ENCODE measurements at places on chromosomes 2 and 18. TPM values are rescaled to one million over a fixed set of nuclear protein-coding genes. Genes with fewer than 3 reads are reported as not detected.

Gene DNAH7
- polyA plus RNA-seq = 0.40 TPM

Gene HRH4
- polyA plus RNA-seq = not detected

- DNase-seq = no peak
Measured at GRCh38 chr2:68812251-68812650, 58.9 kb downstream of the BMP10 start.

GRCh38 chr18:48009116-48009745, 78.8 kb upstream of the SMAD2 start:
- no peak for DNase-seq

Gene CENPA
- 12.1 TPM for polyA plus RNA-seq

DNA sequence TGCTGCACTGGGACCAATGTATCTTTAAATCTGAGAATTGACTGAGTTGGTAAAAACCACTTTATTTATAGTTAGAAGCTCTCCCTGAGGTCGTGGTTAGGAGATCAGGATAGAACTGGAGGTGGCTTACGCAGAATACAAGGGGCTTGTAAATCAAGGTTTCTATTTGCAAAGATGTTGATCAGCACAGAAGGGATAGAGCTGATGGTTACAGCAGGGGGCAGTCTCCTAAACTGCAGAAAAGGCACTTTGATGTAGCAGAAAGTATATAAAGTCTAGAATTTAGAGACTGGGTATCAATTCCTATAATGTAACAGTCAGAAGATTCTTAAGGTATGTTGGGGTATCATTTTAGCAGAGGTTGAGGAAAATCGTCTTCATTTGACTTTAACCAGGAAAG, 25.2 kb upstream of the ACVR1 start:
- no peak for DNase-seq

DNA sequence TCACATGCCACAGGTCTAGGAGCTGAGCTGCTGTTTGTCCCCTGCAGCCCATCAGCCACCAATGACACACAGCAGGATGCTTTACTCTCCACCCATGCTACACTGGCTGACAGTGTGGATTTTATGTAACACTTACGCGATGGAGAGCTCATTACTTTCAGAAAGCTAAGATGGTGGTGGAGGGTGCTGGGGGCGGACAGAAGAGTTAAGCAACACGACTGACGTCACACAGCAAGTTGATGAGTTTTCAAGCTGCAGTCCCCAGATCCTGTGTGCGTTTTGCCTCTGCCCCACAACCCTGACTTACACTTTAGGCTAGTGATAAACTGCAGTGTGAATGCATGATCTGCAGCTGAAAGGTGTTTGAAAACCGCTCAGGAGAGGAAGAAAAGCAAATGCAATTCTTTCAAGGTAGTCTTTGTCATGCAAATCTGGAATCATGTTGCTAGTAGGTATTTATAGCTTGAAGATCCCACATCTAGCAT, 42.4 kb downstream of the MRPS5 start:
- DNase-seq = no peak

- peak; percentile 81 for DNase-seq
Measured at GRCh38 chr2:218570850-218571249, 2.2 kb downstream of the CNOT9 start.

GRCh38 chr2:100224988-100225710, 82.8 kb upstream of the AFF3 start:
- no peak for DNase-seq

DNA sequence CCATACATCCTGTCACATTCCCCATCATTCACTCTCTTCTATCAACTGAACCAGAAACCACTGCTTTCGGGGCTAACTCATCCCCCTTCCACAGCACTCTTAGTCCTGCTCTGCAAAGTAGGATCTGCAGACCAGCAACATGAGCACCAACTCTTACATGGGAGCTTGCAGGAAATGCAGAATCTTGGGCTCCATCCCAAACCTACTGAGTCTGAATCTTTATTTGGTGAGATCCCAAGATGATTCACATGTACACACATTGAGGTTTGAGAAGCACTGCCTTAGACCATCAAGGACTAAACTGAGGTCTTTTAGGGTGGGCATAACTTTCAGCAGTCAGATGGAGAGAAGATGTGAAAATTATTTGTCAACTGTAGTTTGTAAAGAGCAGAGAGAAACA, 235.6 kb upstream of the EPHA4 start:
- DNase-seq = peak; percentile 20

DNA sequence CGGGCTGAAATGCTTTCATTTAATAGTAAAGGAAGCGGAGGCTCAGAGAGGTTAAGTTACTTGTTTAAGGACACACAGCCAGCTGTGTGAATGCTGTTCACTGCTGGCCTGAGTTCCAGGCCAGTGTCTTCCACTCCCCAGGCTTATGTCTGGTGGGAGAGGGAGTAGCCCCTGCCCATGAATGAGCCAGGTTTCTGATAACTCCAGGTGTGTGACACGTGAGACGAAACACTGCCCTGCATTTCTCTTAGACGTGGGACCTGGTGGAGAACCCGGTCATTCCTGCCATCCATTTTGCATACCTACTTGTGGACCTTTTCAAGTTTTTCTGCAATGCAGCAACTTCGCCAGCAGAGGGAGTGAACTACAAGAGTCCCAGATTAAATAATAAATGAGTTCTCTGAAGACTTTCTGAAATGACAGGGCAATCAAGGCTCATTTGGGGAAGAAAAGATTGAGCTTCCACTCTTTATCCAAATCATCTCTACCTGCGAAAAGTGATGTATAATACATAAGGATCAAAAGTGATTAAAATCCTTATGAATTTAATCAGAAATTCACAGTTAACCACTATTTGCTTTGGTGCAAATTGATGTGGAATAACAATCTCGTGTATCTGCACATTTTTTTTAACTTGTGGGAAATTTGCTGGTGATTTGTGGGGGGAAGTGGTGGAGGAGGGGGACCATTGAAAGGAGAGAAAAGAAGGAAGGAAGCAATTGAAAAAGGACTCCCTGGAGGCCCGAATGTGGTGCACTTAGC, 79.4 kb upstream of the ASB18 start:
- peak; percentile 73 for DNase-seq

DNA sequence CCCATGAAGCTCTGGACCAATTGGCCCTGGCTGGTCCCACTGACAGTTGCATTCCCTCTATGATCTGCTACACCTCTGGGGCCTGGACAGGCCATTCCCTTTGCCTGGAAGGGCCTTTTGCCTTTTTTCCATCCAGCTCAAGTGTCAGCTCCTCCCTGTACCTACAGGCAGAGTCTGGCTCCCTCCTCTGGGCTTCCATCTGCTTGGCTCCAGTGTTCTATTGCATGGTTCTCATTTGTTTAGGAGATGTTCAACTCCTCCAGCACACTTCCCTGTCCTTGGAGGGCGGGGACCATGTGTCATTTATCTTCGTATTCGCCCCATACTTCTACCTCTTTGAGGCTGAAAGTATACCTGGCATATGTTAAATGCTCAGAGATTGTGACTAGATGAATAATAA, 61.1 kb downstream of the PRKCE start:
- DNase-seq = no peak

- no peak for DNase-seq
Measured at GRCh38 chr2:39139511-39140237, 18.8 kb upstream of the SOS1 start.

GRCh38 chr2:83069724-83070123, 1389.4 kb downstream of the SUCLG1 start:
- peak; percentile 5 for DNase-seq

Gene BOLL
- not detected for polyA plus RNA-seq

DNA sequence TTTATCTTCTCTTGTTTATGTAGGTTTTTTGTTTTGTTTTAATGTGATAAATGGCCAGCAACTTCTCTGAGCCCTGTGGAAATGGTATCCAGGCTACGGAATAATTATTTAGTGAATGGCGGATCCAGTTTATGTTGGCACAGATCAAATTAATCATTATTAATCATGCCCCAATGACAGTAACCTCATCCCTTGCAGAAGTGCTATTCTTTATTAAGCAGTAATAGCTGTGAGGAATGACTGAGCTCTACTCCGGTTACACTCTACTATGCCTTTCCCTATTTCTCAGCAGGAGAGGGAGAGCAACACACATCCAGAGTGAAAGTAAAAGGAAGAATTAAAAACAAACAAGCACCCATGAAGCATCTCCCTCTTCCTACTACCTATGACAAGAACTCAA, 84.8 kb downstream of the SETBP1 start:
- DNase-seq = no peak

GRCh38 chr2:3263487-3263886, 114.1 kb downstream of the EIPR1 start:
- DNase-seq = no peak

GRCh38 chr2:102141011-102141943, 1.3 kb upstream of the IL1R1 start:
- DNase-seq = peak; percentile 97

GRCh38 chr2:178707476-178707875, 99.7 kb downstream of the TTN start:
- DNase-seq = no peak

GRCh38 chr2:147515213-147515612, 329.6 kb upstream of the ACVR2A start:
- no peak for DNase-seq

Gene GTF3C2
- polyA plus RNA-seq = 26.4 TPM

GRCh38 chr18:68725346-68725745, 10.4 kb upstream of the TMX3 start:
- peak; percentile 47 for DNase-seq

Gene MARCHF4
- polyA plus RNA-seq = 7.0 TPM

DNA sequence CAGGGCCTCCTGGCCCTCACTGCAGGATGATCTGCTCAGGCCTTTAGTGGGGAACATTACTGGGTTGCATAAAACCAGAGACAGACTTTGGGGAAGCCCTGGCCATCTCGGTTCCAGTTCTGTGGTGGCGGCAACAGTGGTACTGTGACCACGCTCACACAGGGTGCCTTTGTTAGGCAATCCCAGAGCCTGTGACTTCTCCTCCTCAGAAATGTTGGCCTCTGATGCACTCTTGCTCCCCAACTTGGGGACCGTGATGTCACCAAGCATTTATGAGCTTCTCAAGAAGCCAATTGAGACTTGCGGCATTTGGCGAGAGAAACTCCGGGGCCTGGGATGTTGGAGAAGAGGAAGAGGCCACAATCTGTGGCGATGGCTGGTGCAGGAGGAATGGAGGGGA, 80.9 kb upstream of the PKDCC start:
- DNase-seq = peak; percentile 60

- no peak for DNase-seq
Measured at GRCh38 chr2:121137571-121137970, 147.4 kb downstream of the TFCP2L1 start.

GRCh38 chr18:9743200-9744016, 35.3 kb downstream of the RAB31 start:
- peak; percentile 96 for DNase-seq

- DNase-seq = no peak
Measured at GRCh38 chr18:2486426-2486825, 84.9 kb downstream of the METTL4 start.

Gene C2orf66
- polyA plus RNA-seq = 0.25 TPM

DNA sequence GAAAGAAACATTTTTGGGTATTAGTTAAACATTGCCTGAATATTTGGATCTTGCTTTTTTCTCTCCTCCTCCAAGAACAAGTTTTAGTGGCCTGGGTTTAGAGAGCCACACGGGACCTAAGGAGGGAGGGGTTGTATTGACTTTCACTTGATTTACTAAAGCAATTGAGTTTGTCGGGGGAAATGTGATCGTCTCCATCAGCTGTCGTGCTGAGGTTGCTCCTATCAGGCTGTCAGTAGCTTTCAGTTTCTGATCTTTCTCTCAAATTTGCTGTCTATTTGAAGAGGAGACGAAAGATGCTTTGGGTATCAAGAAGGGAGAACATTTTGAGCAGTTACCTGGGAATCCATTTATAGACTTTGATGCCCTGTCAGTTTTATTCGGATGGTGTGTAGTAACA, 106.0 kb downstream of the SETBP1 start:
- no peak for DNase-seq

Gene ASB3
- polyA plus RNA-seq = 18.6 TPM

DNA sequence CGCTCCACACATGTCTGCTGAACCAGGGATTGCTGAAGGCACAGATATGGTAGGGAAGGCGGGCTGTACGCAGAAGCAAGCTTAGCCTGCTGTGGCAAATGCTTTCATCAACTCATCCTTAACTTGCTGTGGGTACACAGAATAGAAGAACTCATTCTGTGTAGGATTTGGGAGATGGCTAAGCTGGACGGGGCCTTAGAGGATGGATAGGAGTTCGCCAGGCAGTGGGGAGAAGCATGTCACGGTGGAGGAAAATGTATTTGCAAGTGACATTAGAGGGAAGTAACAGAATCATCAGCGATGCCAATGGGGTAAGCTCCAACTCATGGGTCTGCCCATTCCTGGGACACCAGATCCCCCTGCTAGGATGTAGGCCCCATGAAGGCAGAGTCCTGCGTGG, 96.7 kb upstream of the SMIM21 start:
- no peak for DNase-seq

DNA sequence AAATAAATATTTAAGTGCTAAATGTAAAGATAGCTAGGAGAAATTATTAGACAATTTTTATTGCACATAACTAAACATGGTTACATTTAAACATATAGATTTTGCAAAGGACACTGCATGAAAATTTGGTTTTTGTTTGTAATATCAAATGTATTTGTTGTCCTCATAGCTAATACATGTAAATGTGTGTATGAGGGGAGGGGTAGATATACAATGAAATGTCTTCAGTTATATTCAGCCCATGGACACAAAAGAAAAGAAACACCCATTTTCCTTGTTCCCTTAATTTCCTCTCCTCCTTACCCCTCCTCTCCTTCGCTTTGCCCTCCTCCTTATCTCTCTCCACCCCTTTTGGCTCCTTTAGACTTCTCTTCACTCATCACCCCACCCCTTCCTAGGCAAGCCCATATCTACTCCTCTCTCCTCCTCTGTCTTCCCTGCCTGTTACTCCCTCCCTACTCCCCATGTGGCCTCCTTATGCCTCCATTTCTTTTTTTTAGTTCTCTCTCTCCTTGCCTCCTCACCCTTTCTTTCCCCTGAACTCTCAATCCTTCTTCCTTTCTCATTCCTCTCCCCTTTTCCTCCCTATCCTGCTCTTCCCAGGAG, 1.4 kb downstream of the COL3A1 start:
- peak; percentile 92 for DNase-seq

Gene DNAJC5G
- polyA plus RNA-seq = not detected

DNA sequence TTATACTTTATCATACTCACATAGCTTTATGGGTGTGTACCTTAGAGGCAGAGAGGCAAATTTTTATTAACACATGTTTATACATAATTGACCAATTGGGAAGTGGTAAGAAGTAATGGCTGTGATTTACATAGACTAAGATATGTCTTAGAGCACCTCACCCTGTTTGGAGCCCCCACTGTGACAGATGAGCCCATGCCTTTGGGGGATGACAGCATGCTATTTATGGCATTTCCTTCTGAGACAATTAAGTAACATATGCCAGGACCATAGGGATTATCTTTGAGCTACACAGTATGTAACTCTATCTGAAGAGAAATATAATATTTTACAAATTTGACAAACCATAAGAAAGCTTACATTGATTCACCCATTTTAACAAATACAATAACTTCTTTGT, 1655.3 kb upstream of the ACVR2A start:
- DNase-seq = no peak

Gene DAW1
- polyA plus RNA-seq = 1.1 TPM

DNA sequence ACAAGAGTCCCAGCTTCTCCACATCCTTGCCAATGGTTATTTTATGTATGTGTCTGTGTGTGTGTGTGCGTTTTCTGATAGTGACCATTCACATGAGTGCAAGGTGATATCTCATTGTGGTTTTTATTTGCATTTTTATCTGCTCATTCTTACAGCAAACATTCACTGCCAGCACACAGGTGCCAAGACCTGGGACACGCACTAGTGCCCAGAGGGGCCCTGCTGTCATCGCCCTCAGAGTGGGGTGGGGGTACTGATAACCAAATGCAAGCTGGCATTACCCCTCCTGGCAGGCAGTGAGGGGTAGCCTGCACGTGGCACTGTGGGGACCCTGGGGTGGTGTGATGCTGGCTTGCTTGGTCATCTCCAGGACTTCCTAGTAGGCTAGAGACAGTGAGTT, 285.4 kb downstream of the LPIN1 start:
- DNase-seq = no peak

Measured in GM23248 (cell line).